ENCODE measurements at places on chromosomes 5 and 9. TPM values are rescaled to one million over a fixed set of nuclear protein-coding genes. Genes with fewer than 3 reads are reported as not detected.

The ZDHHC11 gene
- polyA plus RNA-seq: not detected

The FGF1 gene
- not detected for polyA plus RNA-seq

The SLC6A7 gene
- not detected for polyA plus RNA-seq

The INIP gene
- 40.8 TPM for polyA plus RNA-seq

The LMX1B gene
- polyA plus RNA-seq: not detected

The ENTREP1 gene
- polyA plus RNA-seq: not detected

The C8G gene
- not detected for polyA plus RNA-seq

The RNF208 gene
- not detected for polyA plus RNA-seq

The EFNA5 gene
- not detected for polyA plus RNA-seq

The ARL14EPL gene
- polyA plus RNA-seq: not detected

The MTRR gene
- 29.1 TPM for polyA plus RNA-seq

The NINJ1 gene
- 4.8 TPM for polyA plus RNA-seq

The PCDH1 gene
- not detected for polyA plus RNA-seq

The C7 gene
- not detected for polyA plus RNA-seq

The SPATA31A3 gene
- polyA plus RNA-seq: not detected

The STPG3 gene
- polyA plus RNA-seq: not detected

The PHYKPL gene
- 45.7 TPM for polyA plus RNA-seq

The CCDC152 gene
- polyA plus RNA-seq: 5.4 TPM

The CACFD1 gene
- polyA plus RNA-seq: 14.7 TPM

The IL33 gene
- polyA plus RNA-seq: not detected

The CDKN2A gene
- 5.6 TPM for polyA plus RNA-seq

The SLC12A2 gene
- polyA plus RNA-seq: 12.4 TPM

The SETX gene
- polyA plus RNA-seq: 70.1 TPM

The SPINK7 gene
- polyA plus RNA-seq: not detected

The SPINK13 gene
- not detected for polyA plus RNA-seq

The GABBR2 gene
- not detected for polyA plus RNA-seq

The CTXN3 gene
- polyA plus RNA-seq: not detected

Measured in naive B cell (primary cell).